ENCODE measurements at places on chromosomes 16 and 17.

- DNase-seq: peak; percentile 53
These were observed 630 bp downstream of the RNFT1 start for GRCh38 chr17:59963738-59964481.

- no peak for DNase-seq
These were observed 6.4 kb upstream of the VEZF1 start for GRCh38 chr17:57994436-57994835.

GRCh38 chr17:80647746-80648145 lies 103.1 kb downstream of the RPTOR start:
- no peak for DNase-seq

DNA sequence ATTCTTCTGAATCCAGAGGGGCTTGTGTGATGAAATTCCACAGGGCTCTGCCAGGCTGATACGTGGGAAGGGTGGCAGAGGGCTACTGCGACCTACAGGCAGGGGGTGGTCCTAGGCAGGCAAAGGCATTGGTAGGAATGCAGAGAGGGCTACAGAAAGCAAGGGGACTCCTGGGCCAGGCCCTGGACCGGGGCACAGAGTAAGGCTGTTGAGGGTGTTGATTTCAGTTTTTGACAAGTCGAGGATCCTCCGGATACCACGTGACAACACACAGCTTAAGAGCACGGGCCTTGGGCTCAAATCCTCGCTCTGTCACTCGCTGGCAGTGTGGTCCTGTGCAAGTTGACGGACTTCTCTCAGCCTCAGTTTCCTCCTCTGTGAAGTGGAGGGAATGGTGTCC lies 19.1 kb upstream of the DOC2B start:
- DNase-seq: no peak

DNA sequence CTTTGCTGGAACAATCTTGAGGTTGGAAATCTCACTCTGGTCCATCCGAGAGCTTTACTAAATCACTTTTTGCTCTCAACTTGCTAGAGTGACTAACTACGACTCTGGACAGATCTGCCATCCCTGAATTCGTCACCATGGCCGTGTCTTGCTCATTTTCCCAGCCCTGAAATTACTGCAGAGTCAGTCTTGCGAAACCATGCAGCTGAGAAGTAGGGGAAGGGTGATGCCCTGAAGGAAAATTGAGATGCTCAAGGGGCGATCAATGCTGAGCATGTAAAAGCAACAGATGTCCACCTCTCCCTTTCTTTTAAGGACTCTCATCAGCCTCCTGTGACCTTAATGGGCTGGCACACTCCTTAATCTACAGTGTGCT lies 18.8 kb downstream of the PCTP start:
- no peak for DNase-seq

All from activated CD4-positive, alpha-beta T cell treated with anti-CD3 and anti-CD28 coated beads, Interleukin-2, amount 10 ng/mL, durations not matched to agents 7 days and 5 days (primary cell).